HEK293T (cell line): ENCODE measurements at places on chromosomes 6 and 20.

DNA sequence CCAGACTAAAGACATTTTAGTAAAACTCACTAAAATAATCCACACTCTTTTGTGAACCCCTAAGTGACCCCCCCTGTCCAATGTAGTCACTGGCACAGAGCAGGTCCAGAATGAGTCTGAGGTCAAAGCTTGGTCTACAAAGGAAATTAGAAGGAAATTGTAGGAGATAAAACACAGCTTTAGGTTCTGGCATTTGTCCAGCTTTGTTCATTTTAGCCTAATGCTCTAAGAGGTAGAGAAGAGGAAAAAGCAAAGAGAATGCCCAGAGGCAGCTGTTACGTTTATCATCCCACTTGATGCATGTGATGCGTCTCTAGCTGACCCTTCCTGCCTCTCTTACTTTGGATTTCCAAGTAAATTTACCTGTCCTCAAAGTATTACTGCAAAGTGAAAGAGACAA, 62.5 kb downstream of the CNKSR3 start:
- no peak for DNase-seq

DNA sequence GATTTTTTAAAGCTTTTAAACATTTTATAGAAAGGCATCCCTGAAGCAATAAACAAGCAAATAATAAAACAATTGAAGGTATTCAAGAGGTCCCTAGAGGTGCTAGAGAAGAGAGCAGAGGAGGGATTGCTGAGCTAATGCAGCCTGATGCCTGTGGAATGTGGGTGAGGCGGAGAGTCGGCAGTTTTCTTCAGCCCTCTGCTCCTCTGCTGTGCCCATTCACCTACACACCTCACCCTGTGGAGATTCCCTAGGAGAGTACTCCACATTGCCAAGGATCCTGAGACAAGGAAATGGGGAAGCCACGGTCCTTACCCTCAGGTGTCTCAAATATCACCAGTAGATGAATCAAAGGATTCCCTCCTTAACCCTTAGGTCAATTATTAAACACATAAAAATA, 199.8 kb upstream of the POU3F2 start:
- DNase-seq, result no peak

DNA sequence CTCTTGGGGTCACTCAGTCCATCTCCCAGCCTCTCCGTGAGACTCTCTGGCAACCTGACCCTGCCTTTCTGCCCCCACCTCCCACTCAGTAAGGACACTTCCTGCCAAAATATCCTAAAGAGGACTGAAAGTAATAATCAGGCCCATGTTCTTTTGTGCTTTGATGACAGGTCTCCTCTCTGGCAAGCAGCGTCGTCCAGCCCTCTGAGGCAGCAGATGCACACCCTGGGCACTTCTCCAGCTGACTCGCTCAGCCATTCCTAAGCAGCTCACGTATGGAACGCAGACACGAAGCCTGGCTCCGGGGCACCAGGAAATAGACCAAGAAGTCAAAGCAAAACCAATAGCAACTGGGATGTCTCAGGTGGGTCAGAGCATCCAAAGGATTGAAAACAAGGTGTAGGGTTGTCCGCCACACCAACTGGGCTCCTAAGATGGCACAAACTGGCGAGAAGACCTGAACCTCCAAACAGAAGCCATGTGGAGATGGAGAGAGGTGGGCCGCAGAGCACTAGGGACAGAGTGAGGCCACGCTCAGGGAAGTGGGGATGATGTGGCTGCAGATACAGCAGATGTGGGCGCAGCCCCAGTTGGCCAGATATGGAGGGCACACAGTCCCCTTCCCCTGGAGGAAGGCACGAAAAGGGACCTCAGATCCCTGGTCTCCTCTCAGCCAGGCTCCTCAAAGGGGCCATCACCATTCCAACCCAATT, 99.3 kb downstream of the PRND start:
- no peak for DNase-seq

GRCh38 chr20:51532577-51533191, 9.8 kb downstream of the NFATC2 start:
- no peak for DNase-seq

DNA sequence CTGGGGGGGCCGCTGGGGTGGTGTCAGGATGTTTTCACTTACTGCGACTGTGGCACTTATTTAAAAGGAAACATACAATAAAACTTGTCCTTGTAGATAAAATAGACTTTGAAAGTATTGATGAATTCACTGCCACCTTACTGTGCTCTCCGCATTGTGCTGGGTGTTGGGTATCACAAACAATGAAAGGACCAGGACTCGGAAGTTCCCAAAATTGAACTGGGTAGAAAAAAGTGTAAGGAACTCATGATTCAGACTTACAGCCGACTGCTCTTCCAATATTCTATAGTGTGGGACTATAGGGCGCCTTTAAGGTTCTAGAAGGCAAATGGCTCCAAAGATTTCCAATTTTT, 32.1 kb upstream of the ID4 start:
- DNase-seq, result no peak

- DNase-seq, result no peak
Measured at GRCh38 chr6:156866220-156867015, 89.2 kb downstream of the ARID1B start.

- DNase-seq, result no peak
Measured at GRCh38 chr6:13177664-13178063, 150.7 kb downstream of the TBC1D7 start.

DNA sequence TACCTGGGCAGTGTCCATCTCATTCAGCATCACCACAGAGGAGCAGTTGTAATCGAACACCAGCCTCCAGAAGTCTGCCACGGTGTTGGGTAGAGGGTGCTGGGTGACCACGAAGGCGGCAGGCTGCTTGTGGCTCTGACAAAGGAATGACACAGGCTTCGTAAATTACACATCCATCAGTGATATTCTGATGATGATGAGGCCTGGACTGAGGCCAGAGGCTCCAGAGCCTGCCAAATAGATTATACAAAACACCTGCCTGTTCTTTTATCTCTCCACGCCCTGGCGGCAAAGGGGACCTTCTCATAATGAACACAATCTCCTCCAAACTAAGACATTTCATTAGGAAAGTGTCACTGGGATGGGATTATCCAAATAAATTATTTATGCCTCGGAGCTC, 480.2 kb upstream of the CHD6 start:
- DNase-seq, result no peak

- DNase-seq, result no peak
Measured at GRCh38 chr6:168609914-168610490, 169.0 kb downstream of the SMOC2 start.

DNA sequence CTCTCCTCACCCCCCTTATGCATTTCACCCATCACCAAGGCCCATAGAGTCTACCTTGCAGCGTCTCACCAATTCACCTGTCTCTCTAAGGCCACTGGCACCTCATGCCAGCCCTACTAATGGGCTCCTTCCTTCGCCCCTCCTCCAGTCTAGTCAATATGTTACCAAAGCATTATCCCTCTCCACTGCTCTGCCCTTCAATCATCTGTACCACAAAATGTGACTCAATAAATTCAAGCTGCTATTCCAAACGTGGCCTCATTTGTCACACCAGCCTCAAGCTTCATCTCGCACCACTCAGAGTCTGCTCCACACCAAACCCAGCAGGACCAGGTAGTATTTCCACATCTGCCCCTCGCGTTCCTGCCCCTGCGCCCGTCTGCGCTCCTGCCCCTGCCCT, 21.8 kb upstream of the RPS6KA2 start:
- DNase-seq, result no peak

GRCh38 chr20:38962928-38963401, 821 bp downstream of the DHX35 start:
- DNase-seq, result no peak

GRCh38 chr6:128666405-128666804, 146.0 kb upstream of the PTPRK start:
- DNase-seq, result no peak

GRCh38 chr20:51994751-51995417, 192.6 kb upstream of the SALL4 start:
- DNase-seq, result no peak

DNA sequence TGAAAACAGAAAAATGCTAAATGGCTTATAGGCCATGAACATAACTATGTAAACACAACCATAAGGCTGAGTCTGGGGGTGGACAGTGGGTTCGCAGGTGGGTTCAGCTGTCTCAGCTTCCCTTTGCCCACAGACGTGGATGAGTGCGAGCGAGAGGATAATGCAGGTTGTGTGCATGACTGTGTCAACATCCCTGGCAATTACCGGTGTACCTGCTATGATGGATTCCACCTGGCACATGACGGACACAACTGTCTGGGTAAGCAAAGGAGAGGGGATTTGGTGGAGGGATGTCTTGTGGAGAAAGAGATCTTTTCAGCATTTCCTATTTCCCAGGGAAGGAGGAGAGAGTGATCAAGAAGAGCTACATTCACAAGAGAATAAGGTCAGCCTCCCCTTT, 14.7 kb downstream of the SCUBE3 start:
- DNase-seq, result no peak

DNA sequence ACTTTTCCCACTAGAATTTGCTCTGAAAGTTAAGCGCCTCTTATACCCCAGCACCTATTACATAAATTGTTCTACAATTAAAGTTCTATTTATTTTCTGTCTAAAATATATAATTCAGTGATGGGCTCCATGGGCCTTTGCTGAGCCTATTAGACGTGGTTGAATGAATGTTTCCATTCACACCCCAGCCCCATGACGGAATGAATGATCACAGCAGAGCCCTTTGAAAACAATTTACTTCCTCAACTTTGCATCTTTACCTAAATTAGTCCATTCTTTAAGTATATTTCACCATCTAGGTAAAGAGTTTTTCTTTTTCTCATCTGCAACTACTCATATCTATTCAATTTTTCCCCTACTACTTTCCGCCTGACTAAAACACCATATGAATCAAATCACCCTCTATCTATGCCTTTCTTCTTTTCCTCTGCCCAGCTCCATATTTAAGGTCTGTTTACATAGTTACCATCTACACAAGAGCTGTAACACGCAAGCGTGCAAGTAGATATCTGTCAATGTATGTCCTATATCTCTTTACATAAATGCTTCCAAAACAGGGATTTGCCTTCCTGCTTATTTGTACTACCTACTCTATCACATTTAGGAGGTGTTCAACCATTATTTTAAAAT, 69.7 kb downstream of the ECT2L start:
- no peak for DNase-seq

- peak; percentile 39 for DNase-seq
Measured at GRCh38 chr20:14193885-14194284, 143.5 kb downstream of the FLRT3 start.

DNA sequence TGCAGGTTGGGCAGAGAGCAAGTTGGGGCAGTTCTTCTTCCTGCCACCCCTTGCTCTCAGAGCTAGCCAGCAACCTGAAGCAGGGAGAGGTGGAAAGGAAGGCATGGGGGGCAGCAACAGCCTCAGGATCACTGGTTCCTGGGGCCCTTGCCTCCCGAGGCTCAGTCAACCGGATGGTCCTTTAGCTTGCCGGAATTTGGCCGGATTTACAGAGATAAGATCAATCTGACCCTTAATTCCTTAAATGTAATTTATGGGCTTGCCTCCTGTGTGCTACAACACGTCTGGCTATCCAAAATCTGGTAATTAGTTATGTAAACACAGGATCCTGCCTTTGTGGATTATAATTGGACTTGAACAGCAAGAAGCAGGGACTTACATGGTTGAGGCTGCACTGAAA, 19.5 kb upstream of the TCP11 start:
- DNase-seq, result no peak

GRCh38 chr6:28710466-28711191, 184.9 kb downstream of the GPX5 start:
- peak; percentile 33 for DNase-seq
